ENCODE measurements at places on chromosomes 5 and 9. TPM values are rescaled to one million over a fixed set of nuclear protein-coding genes. Genes with fewer than 3 reads are reported as not detected.

The MRPL50 gene
- 17.1 TPM for total RNA-seq

The TCF7 gene
- 0.24 TPM for total RNA-seq

The LURAP1L gene
- total RNA-seq: 22.4 TPM

The ACTBL2 gene
- 0.21 TPM for total RNA-seq

The LSM11 gene
- total RNA-seq: 3.6 TPM

The IL5 gene
- total RNA-seq: not detected

The SLCO6A1 gene
- total RNA-seq: not detected

The IFNA14 gene
- total RNA-seq: not detected

The PCDHB4 gene
- total RNA-seq: not detected

The C5orf46 gene
- not detected for total RNA-seq

The ZNF608 gene
- 13.3 TPM for total RNA-seq

The RAD17 gene
- 18.8 TPM for total RNA-seq

The RANBP3L gene
- total RNA-seq: not detected

The SMIM33 gene
- total RNA-seq: not detected

The DHX29 gene
- 20.5 TPM for total RNA-seq

The AK3 gene
- total RNA-seq: 71.8 TPM

The CDO1 gene
- total RNA-seq: not detected

The KCNIP1 gene
- total RNA-seq: not detected

The DNAI1 gene
- not detected for total RNA-seq
